MM.1S (cell line): ENCODE measurements at places on chromosomes 3 and 15.
A peak's percentile ranks its signal among the peaks of the same experiment; 100 is the strongest.

- peak; percentile 36 for DNase-seq
Measured at GRCh38 chr3:184354121-184354728, 7.2 kb downstream of the CLCN2 start.

- DNase-seq, result no peak
Measured at GRCh38 chr15:22808761-22809280, 22.4 kb downstream of the NIPA1 start.

DNA sequence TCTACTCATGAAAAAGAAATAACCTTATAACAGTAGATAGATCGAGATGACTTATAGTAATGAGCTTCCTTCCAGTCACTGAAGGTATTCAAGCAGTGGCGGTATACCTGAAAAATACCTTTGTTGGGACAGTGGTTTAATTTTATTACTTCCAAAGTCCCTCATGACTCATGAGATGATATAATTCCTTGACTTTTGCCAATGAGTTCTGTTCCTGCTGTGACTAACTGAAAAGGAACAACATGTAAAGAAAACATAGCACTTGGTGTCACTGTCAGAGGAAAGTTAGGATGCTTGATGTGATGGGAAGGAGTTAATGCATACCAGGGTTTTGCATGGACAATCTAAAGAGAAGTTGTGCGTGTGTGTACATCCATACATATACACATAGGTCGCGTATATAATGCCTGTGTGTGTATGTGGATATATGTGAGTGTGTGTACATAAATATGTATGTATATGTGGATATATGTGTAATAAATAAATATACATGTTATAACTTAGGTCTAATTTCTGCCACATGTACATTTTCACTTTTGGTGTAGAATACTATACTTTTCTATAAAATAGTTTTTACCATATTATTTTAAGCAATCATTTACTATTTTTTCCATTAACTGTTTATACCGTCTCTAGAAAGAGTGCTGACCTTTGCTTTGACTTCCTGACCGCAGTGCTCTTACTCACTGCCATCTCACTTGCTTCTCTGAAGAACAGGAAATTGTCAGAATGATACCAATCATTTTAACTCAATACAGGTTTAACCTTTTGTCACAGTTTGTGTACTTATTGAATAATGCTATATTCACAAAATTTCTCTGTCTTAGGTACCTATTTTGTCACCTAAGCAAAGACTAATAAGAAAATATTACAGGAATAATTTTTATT, 12.6 kb upstream of the PAK2 start:
- DNase-seq, result no peak

DNA sequence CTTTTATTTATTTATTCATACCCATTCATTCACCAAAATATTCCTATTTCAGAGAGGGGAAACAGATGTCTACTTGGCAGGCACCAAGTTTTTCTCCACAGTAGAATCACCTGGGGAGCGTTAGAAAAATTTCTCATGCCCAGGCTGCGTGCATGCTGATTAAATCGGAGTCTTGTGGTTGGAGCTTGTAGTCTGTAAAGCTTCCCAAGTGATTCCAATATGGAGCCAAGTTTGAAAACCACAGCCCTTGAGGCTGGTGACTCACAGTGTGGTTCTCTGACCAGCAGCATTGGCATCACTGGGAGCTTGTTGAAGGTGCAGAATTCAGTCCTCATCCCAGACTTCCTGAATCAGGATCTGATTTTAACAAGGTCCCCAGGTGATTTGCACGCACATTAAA, 49.7 kb downstream of the PDHB start:
- DNase-seq, result no peak

DNA sequence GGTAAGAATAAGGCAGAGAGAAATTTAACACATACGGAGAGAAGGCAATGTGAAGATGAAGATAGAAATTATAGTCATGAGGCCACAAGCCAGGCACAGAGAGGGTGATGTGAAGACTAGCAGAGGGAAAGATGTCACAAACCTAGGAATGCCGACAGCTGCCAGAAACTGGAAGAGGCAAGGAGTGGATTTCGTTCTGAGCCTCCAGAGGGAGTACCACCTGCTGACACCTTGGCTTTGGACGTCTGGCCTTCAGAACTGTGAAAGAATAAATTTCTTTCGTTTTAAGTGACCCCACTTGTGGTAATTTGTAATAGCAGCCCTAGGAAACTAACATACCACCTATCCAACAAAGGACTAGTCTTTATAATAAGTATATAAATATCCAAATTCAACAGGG, 5.0 kb upstream of the SGO1 start:
- no peak for DNase-seq

DNA sequence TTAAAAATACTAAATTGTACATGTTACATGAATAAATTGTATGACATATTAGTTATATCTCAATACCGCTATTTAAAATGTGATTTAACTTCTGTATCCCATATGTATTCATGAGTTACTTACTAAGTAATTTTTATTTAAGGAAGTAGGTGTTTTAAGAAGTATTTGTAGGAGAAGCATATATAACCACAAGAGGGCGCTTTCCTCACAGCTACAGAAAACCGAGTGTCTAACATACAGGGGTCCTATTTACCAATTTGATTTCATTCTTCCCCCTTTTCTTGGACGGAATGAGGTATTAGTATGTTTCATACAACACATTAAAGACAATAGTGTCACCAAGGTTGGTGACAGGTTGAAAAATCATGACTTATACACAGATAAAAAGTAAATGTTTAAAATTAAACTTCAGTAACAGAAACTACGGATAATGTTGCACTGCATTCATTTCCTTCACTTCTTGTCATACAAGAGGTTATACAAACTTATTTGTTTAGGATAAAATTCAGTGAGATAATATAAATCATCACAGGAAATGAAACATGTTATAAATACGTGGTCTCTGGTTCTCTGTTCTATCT, 253.6 kb downstream of the MAGI1 start:
- peak; percentile 45 for DNase-seq

DNA sequence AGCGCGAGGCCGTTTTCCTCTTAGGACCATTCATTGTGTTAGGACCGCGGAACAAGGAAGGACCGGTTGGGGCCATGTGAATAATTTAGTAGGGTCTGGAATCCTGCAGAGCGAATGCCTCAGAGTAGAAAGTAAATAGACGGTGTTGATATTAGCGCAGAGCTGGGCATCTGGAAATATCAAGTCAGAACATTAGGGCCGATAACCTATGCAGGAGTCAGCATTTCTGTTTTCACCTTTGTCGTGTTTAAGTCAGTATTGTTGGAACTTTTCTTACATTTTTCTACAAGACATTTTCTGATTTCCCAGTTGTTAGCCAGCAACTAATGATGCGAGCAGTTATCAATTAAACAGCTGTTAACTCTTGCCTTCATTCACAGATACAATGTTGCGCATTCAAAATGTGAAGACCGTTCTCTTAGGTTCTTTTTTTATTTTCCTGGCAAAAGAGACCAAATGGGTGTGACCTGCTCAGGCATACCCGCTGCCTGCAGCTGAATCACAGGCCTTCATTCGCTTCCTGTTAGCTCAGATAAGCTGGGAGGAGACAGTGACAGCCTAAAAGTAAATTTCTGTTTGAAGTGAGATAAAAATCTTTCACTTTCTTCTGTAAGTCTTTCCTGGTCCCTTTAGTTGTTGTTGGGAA, 966 bp upstream of the PKM start:
- DNase-seq, result peak; percentile 37

- DNase-seq, result no peak
Measured at GRCh38 chr3:143331350-143331749, 211.8 kb downstream of the CHST2 start.

DNA sequence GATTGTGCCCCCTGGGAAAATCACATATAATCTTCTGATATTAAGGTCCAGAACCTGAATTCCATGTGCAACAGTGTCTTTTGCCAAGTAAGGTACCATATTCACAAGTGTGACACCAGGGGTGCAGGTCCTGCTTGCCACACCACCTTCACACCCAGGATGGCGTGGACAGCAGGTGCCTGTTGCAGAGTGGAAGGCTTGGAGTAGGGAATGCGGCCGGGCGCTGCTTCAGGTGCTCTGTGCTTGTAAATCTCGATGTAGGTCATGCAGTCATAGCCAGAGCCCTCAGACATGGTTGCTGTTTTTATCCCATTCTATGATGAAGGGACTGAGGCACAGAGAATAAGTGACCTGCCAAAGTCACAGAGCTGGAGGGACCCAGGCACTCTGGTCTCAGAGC, 34.5 kb upstream of the GABRG3 start:
- no peak for DNase-seq

DNA sequence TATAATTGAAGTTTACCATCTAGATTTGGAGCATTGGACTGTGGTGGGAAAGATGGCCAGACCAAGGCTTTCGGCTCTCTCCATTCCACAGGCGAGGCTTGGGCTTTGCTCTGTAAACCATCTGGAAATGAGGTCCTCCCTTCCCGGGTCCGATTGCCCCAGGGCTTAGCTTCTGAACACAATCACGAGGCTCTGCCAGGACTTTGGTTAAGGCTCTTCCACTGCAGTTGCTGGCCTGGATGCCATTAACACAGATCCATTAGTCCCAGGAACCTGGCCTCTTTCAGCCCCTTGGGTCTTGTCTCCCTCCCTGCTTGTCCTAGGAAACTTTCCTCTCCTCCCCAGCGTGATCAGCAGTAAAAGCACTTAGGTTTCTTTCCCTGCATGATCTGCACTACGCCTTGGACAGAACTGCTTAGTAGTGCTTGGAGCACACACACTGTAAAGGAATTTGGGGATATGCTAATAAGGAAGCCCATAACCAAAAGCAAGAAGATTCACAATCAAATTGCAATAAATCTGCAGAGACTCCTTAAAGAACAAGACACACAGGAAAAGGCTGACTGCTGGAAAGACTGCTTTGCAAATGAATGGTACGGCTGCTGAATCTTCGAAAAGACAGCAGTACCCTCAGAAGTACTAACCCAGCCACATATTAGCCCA, 154.3 kb downstream of the ECT2 start:
- DNase-seq, result no peak

GRCh38 chr3:153399636-153400035, 237.6 kb downstream of the RAP2B start:
- peak; percentile 79 for DNase-seq

GRCh38 chr3:43872301-43872700, 181.6 kb downstream of the ABHD5 start:
- no peak for DNase-seq

DNA sequence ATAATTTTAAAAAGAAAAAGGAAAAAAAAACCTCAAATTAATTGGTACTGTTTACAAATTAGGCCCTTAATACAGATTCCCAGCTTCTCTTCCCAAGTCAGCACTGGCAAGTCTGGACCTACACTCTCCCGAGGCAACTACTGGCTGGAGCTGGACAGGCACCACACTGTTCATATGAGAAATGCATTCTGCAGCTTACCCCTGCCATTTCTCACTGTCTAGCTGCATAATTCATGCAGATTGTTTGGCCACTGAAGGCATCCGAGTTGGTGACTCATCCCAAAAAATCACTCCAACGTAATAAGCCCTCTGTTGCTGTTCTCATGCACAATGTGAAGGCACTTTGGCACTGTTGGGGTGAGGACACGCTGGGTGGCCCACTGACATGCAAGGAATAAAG, 45.3 kb downstream of the ROPN1B start:
- no peak for DNase-seq

- no peak for DNase-seq
Measured at GRCh38 chr3:188153437-188154013, 432 bp upstream of the LPP start.

DNA sequence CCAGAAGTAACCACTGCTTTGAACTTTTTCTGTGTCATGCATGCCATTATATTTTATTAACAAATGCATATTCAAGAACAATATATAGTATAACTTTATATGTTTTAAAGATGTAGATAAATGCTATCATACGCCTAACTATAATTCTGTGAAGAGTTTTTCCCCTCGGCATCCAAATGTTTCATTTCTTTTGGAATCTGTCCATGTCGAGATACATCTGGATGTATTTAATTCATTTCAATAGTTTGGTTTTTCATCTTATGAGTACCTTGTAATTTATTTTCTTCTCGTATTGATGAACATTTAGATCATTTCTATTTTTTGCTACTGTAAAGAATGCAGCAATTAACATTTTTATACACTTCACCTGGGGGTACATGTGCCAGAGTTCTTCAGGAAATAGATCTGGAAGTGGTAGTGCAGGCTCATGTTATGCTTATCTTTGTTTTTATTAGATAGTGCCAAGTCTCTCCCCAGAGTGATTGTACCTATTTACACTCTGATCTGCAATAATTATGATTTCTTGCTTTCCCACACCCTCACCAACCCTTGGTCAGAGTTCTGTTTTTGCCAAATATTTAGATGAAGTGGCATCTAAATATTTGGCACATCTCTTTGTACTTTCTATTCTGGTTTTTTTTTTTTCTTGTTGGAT, 29.7 kb downstream of the USP13 start:
- no peak for DNase-seq

DNA sequence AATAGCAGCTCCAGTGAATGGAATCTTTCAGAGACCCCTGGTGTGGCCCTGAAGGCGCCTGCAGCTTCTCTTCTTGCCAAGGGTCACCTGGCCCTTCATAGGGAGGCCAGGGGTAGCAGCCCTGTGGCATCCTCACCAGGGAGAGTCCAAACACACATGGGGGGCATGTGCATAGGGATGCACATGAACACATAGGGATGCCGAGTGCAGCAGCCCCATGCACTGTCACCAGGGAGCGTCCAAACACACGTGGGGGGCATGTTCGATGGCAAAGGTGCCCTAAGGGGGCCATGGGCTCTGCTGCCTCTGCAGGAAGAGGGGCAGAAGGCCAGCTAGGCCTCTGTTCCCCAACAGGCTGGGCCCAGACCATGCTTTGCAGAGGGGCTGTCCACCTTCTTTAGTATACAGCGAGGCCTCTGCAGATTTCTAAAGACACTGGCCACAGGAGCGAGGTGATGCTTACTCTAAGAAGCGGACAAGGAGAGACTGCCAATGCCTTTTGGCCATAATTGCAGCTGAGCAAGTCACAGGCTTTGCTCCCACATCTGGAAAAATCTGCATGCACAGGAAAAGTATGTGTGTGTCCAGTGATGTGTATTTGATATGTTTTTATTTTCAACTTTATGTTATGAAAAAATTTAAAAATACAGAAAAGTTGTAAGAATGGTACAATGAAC, 21.0 kb downstream of the ANAPC13 start:
- no peak for DNase-seq

DNA sequence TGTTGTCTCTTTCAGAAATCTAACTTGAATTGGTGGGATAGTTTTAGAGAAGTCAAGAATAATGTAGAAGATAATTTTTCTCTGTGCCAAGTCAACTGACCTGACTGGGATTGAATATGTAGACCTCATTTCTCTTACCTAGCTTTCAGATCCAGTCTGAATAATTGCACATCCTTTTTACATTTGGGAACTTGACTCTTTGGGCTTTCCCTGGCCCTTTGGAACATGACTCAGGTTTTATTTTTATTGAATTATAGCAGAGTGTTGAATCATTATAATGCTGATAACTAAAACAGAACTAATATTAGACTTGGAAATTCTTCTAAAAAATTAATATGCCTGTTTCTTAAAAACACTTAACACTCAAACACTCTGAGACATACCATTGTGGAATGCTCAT, 76.5 kb downstream of the PFN2 start:
- DNase-seq, result no peak

GRCh38 chr15:45439521-45440260, 61.3 kb upstream of the GATM start:
- no peak for DNase-seq

- DNase-seq, result no peak
Measured at GRCh38 chr3:73580343-73580742, 44.4 kb downstream of the PDZRN3 start.

GRCh38 chr3:190404715-190405114, 16.8 kb downstream of the CLDN16 start:
- no peak for DNase-seq
